Hematopoietic multipotent progenitor cell (in vitro differentiated cells): ENCODE measurements at places on chromosomes 1 and 21.

- DNase-seq = no peak
These were observed 171.5 kb downstream of the ADSS2 start for GRCh38 chr1:244280201-244280600.

DNA sequence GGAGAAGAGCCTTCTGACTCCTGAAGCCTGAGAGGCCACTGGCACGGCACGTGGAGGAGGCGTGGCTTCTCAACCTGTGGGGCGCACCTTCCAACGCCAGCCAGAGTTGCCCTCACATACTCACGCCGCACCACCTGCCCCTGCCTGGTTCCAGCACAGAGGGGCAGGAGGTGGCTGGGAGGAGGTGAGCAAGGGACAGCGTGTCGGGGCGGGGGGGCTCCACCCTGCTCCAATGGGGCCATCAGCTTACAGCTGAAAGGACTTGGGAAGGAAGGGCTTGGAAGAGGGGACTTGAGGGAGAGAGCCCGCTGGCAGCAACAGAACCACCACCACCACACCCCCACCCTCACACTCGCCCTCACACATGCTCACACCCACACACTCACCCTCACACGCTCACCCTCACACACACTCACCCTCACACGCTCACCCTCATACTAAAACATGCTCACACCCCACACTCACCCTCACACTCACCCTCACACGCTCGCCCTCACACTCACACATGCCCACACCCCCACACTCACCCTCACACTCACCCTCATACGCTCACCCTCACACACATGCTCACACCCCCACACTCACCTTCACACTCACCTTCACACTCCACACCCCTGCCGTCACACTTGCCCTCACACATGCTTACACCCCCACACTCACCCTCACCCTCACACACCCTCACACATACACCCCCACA lies 41.6 kb upstream of the EDN2 start:
- no peak for DNase-seq

DNA sequence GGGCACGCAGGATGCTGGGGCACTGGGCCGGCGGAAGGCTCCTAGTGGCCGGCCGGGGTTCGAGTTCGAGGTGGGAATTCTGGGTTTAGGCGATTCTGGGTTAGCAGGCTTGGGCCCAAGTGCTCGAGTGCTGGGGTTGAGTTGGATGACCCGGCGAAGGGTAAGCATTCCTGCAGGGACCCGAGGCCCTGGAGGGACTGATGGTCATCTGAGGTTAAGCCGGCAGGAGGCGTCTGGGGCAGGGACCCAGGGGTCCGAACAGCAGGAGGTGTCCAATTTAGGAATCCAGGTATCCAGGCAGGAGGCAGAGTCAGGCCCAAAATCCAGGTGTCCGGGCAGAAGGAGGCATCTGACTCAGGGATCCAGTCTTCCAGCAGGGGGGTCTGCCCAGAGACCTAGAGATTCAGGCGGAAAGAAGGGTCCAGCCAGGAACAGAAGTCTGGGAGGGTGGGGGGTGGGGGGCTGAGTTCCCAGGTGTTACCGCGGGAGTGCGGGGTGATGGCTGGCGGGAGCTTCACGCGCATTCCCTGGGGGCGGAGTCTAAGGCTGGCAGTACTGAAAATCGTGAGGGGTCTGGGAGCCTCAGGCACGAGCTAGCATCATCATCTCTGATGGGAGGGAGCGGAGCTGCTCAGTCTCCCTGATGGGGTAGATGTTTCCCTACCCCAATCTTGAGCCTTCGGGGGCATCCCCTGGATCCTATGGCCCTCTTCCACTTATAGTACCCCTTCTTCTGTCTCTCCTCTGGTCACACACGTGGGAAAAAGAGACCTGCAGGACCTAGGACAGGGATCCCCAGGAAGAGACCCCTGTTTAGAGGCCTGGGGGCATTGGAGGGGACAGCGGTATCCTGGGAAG lies 585 bp downstream of the GPR3 start:
- DNase-seq = no peak

DNA sequence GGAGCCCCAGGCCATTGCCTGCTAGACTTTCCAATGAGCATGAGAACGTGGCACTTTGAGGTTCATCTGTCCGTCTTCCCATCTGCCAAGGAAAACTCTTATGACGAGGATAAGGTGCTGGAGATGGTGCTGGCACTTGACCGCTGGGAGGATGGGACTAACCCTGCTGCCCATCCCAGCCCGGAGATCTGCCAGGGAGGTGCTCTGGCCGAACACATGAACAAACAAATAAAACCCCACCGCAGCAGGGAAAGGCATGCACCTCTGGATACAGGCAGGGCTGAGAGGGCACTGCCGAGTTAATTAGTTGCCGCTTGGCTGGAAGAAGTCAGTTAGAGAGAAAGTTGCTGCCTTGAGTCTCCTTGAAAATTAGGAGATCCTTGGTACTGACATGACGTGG lies 308.4 kb downstream of the AJAP1 start:
- DNase-seq = no peak

DNA sequence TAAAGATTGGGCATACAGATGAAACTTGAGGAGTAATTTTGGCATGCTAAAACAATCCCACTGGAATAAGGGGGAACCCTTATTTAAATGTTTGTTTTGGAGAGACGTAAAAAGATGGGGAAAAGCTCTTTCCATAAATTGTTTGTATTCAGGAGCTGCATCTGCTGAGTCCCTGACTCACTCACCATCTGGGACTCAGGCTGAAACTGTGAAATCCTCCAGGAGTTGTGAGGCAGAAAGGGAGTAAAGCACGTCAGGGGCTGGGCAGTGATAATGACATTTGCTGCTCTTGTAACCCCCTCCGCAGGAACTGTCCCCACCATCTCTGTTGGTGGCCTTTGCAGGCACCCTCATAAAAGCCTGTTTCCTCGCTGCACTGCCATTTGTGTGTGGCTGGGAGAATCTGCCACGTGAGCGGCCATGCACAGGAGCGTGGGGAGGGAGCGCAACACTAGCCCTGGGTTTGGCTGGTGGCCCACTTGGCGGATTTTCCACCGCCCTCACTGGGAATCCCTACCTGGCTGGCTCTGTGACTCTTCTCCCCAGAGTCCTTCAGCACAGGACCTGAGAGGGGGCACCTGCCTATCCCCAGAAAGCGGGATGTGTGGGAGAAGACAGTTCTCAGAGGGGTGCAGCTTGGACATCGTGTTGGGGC lies 45.3 kb downstream of the ZSCAN20 start:
- no peak for DNase-seq

GRCh38 chr1:31828341-31828740 lies 12.5 kb upstream of the SPOCD1 start:
- no peak for DNase-seq

DNA sequence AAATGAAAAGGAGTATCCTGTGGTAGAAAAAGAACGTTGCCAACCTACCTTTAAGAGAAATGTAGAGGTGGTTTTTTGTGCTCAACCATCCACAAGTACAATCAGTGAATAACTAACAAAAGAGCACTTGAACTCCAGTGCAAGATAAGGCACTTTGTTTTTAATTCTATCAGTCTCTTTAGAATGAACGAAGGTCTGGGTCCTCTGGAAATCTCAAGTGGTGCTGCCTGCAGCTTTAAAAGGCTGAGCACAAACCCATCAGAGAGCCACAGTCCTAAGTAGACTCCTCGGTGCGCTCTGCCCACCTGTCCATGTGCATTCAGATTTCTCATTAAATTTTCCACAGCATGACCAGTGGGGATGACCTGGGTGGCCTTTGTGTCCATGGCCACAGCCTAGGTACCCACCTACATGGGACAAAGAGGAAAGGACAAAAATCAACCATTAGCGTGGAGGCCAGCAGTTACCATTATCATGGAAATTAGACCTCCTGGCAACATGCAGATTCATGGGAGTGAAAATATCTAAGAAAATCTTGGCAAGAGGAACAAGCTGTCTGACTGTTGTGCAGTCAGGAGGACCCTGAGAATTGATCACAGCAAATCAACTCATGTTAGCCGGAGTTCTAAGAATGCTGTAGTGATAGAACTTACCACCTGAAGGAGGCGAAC lies 9.4 kb downstream of the TRIM45 start:
- DNase-seq = no peak

DNA sequence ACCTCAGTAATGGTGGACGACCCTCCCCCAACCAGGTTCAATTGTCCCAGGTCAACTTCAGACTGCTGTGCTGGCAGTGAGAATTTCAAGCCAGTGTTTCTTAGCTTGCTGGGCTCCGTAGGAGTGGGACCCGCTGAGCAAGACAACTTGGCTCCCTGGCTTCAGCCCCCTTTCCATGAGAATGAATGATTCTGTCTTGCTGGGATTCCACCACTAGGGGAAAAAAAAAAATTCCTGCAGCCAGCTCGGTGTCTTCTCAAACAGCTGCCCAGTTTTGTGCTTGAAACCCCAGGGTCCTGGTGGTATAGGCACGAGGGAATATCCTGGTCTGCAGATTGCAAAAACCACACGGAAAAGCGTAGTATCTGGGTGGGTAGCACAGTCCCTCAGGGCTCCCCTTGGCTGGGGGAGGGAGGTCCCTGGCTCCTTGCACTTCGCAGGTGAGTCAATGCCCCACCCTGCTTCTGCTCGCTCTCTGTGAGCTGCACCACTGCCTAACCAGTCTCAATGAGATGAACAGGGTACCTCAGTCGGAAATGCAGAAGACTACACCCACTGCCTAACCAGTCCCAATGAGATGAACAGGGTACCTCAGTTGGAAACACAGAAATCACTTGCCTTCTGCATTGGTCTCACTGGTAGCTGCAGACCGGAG lies 41.5 kb downstream of the GBP6 start:
- no peak for DNase-seq

GRCh38 chr1:203504400-203505250 lies 10.7 kb downstream of the OPTC start:
- peak; percentile 87 for DNase-seq

- no peak for DNase-seq
These were observed 41.4 kb upstream of the TNR start for GRCh38 chr1:175784831-175785230.

GRCh38 chr1:206544562-206545257 lies 37.4 kb downstream of the RASSF5 start:
- DNase-seq = peak; percentile 60

GRCh38 chr1:18751425-18751824 lies 108.0 kb downstream of the TAS1R2 start:
- no peak for DNase-seq

DNA sequence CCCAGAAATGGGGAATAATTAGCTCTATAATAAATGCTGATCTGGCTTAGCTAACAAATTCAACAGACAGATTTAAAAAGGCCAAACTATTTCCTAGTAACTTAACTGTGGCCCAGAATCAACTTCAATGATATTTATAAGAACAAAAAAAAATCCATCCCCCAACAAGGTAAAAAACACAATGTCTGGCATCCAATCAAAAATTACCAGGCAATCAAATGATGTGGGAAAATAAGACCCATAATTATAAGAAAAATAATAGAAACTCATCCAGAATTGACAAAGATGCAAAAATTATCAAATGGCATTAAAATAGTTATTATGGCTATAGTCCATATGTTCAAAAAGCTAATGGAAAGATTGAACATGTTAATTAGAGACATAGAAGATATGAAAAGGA lies 42.4 kb upstream of the CDC14A start:
- DNase-seq = no peak

- DNase-seq = no peak
These were observed 31.5 kb upstream of the LRP8 start for GRCh38 chr1:53359225-53359933.

GRCh38 chr1:172679000-172679772 lies 20.3 kb downstream of the FASLG start:
- DNase-seq = no peak
